Right lobe of liver (tissue), 6 donors: ENCODE measurements at places on chromosomes 5 and 9. TPM values are rescaled to one million over a fixed set of nuclear protein-coding genes. Genes with fewer than 3 reads are reported as not detected.

Gene ZNF618
- total RNA-seq: 5.9 TPM

Gene IL33
- total RNA-seq: 11.5 TPM

Gene ALDOB
- 2,876 TPM for total RNA-seq

Gene SPATA31A3
- not detected for total RNA-seq

Gene GNA14
- total RNA-seq: 4.1 TPM

Gene MEIKIN
- total RNA-seq: not detected

Gene HTR4
- total RNA-seq: 0.23 TPM

Gene SPATA31C1
- not detected for total RNA-seq

Gene SVEP1
- 4.5 TPM for total RNA-seq

Gene MIGA2
- 9.1 TPM for total RNA-seq

Gene ICE1
- 10.3 TPM for total RNA-seq

Gene RANBP17
- total RNA-seq: 1.5 TPM

Gene WNT8A
- total RNA-seq: not detected

Gene NEUROG1
- not detected for total RNA-seq

Gene MGAT4B
- total RNA-seq: 259 TPM

Gene SMIM32
- total RNA-seq: not detected

GRCh38 chr5:95439801-95440493 lies 48.8 kb downstream of the FAM81B start:
- no peak for DNase-seq

- DNase-seq: no peak
Observed at GRCh38 chr5:126561908-126562307, 33.1 kb downstream of the ALDH7A1 start.

DNA sequence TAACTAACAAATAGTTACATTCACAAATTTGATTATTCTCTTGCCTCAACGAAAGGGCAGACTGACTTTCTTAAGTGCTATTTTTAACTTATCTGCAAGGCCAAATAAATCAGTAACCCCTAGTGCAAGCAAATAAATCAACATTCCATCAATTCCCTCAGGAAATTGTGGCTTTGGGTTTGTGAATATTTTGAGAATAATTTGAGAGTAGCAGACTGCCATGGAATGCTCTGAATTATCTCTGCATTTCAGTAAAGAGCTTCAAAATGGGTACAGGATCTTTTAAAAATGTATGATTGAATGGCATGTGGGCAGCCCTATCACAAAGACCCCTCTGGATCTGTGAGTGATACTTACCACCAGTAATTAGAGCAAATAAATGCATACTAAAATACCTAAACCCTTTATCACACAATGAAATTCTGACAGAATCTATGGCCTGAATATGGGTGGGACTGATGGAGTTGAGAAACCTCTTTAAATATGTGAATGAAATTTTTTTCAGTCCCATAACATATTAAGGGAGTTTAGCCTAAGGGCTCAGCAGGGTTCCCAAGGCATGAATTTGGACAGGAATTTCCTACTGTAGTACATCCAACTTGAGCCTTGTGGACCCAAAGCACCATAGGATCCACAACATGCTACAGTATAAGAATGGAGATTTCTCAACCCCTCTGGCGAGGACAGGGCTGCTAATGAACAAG lies 92.5 kb upstream of the ITGA2 start:
- DNase-seq: no peak

GRCh38 chr9:124454791-124455443 lies 4.7 kb downstream of the ADGRD2 start:
- no peak for DNase-seq

DNA sequence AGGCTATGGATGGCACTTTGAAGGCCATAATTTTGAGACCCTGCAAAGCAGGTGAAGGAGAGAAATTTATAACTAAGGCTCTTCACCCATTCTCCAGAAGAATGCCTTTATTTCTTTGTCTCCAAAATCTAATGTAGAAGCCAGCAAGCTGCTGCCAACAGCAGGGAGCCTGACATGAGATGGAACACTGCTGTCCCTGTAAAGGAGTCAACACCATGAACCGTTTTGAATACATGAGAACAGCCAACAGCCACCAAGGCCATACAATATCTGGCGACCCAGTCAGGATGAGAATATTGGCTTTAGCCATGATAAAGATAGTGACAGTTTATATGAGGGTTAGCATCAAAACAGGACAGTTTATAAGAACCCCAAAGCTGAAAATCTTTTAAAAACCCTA lies 121.2 kb upstream of the LIFR start:
- DNase-seq: no peak

- DNase-seq: no peak
Observed at GRCh38 chr5:105503950-105504349, 1941.4 kb upstream of the NUDT12 start.

GRCh38 chr9:792331-793260 lies 48.9 kb upstream of the DMRT1 start:
- DNase-seq: no peak

GRCh38 chr9:136899196-136899595 lies 12.9 kb downstream of the TRAF2 start:
- no peak for DNase-seq

DNA sequence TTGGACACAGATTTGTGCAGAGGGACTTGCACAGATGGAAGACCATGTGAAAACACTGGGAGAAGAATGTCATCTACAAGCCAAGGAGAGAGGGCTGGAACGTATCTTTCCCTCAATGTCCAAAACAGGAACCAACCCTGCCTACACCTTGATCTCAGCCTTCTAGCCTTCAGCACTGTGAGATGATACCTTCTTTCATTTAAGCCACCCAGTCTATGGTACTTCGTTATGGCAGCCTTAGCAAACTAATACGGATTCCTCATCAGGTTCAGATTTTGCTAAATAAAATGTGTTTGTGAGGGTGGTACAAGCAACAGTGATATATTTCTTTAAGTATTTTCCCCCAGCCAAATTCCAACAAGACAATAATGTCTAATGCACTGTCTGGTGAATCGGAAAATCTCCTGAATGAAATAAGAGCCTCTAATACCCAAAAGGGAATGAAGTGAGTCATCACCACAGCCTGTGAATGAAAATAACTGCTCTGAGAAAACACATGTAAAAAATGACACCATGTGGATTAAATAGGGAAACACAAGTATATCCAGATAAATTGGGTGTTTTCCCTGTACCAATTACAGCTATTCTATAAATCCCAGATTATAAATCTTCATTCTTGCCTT lies 182.8 kb upstream of the TARS1 start:
- no peak for DNase-seq

- no peak for DNase-seq
Observed at GRCh38 chr9:130988905-130989304, 20.1 kb upstream of the LAMC3 start.

- no peak for DNase-seq
Observed at GRCh38 chr5:104431981-104432380, 869.4 kb upstream of the NUDT12 start.

- DNase-seq: no peak
Observed at GRCh38 chr5:64347309-64347708, 158.5 kb upstream of the RGS7BP start.

GRCh38 chr9:110240198-110240597 lies 16.1 kb downstream of the TXN start:
- no peak for DNase-seq

GRCh38 chr5:3694819-3695218 lies 99.2 kb downstream of the IRX1 start:
- no peak for DNase-seq

GRCh38 chr5:132050661-132051552 lies 9.5 kb upstream of the IL3 start:
- DNase-seq: peak; percentile 25

- no peak for DNase-seq
Observed at GRCh38 chr5:30183795-30184194, 1009.7 kb upstream of the CDH6 start.

DNA sequence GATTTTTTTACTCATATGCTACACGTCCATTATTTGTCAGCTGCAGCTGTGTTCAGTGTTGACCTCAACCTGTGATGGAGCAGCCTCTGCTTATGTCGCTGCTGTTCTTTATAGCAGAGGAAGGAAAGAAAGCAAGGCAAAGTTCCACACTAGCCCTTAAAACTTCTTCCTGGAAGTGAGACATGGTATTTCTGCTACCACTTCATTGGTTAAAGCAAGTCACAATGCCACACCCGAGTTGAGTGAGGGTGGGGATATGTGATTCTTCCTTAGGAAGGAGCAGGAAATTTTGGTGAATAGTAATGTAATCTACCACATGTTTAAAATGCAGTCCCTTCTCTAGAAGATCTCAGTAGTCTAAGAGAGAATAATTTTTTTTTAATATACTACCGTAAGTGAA lies 224.8 kb upstream of the DMRT1 start:
- DNase-seq: no peak

DNA sequence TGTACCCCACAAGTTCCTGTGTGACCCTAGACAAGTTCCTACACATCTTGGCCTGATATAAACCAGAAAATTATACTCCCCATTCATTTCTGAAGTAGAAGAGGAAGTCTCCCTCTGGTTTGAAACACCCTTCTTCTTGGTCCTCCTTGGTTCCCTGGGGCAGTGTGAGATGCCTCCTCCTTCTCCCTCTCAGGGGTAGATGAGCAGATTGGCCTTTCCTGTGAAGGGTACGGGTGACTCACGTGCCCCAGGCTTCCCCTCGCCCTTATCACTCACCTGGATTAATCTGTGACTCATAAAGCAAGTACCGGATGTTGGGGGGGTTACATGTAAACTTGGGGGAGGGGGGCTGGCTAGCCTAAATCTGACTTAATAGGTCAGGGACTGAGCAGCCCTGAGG lies 11.1 kb upstream of the AQP3 start:
- DNase-seq: no peak

DNA sequence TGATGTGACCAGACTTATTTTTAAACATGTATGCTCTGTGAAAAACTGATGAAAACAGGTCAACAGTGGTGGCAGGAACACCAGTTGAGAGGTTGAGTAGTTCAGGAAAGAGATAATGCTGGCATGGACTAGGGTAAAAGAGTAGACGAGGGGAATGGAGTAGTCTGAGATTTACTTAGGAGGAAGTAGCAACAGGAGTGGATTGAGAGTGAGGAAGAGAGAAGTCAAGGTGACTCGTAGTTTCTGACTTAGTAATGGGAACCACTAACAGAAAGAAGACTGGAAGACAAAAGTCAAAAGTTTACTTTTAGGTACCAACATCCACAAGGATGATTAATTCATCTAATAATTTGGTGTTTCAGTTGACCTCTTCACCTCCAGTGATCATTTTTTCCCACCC lies 3.6 kb downstream of the SRA1 start:
- DNase-seq: no peak

DNA sequence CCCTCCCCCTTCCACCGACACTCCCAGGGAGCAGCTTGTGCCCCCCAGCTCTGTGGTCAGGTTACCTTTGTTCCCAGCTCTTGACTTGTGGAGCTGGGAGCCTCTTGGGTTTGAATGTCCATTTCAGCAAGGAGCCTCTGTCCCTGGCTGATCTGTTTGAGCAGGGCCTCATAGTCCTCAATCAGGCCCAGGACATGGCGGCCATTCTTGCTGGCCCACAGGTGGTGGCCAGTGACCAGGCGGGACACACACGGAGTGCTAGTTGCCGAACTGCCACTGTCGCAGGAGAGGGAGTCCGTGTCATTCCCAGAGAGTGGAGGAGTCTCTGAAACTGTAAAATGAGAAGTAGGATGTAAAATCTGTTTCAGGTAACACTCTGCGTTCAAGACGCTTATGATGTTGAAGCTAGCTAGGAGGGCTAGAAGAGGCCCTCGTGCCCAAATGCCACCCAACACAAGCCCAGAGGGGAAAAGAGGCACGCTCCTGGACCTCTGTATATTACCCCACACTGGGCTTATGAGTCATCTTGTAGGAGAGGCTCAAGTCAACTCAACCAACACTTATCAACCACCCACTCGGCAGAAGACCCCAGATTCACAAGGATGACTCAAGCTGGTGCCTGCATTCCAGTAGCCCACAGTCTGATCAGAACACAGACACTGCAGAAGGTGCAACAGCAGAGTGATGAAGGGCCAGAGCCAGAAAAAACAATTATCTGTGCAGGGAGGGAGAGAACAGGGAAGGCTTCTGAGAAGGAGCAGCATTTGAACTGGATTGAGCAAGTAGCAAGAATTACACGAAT lies 177.0 kb downstream of the CDK5RAP2 start:
- DNase-seq: no peak

DNA sequence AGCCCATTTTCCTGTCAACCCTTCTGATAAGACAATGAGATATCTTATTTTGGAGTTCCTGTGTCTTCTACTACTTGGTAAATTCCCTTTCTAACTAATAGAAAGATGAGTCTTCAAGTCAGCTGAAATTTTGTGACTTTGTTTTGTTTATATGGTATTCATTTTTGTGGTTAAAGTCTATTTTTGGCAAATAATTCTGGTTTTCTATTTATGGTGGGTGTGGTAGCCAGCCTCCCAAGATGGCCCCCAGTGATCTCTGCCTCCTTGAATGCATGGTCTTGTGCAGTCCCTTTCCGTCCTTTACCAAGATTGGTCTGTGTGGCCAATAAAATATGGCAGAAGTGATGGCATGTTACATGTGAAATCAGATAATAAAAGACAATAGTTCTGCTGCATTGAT lies 91.5 kb downstream of the NR3C1 start:
- no peak for DNase-seq

DNA sequence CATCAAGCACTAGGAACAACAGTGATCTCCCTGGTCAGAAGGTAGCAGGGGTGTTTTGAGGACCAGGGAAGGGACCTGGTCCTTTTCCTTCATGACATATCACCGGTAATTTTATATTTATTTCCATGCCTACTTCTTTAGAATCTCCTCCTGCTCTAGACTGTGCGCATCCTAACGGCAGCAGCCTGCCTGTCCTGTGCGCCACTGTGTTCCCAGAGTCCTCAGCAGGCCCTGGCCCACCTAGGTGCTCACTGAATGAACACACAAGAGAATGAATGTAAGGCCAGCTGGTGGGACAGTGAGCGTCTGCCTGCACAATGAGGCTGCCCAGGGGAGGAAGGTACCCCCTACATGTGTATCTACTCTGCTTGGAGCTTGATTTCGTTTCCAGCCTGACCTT lies 51.5 kb downstream of the C5orf15 start:
- no peak for DNase-seq

GRCh38 chr5:13250464-13251291 lies 693.8 kb downstream of the DNAH5 start:
- DNase-seq: no peak

- DNase-seq: no peak
Observed at GRCh38 chr5:1814183-1815020, 13.2 kb downstream of the NDUFS6 start.

- DNase-seq: no peak
Observed at GRCh38 chr5:170313816-170314215, 16.2 kb upstream of the LCP2 start.

- DNase-seq: no peak
Observed at GRCh38 chr9:121088576-121088975, 13.8 kb downstream of the CNTRL start.
